ENCODE measurements at places on chromosomes 7 and 10.

GRCh38 chr10:88810196-88810961 lies 7.8 kb downstream of the LIPM start:
- DNase-seq = peak; percentile 21

DNA sequence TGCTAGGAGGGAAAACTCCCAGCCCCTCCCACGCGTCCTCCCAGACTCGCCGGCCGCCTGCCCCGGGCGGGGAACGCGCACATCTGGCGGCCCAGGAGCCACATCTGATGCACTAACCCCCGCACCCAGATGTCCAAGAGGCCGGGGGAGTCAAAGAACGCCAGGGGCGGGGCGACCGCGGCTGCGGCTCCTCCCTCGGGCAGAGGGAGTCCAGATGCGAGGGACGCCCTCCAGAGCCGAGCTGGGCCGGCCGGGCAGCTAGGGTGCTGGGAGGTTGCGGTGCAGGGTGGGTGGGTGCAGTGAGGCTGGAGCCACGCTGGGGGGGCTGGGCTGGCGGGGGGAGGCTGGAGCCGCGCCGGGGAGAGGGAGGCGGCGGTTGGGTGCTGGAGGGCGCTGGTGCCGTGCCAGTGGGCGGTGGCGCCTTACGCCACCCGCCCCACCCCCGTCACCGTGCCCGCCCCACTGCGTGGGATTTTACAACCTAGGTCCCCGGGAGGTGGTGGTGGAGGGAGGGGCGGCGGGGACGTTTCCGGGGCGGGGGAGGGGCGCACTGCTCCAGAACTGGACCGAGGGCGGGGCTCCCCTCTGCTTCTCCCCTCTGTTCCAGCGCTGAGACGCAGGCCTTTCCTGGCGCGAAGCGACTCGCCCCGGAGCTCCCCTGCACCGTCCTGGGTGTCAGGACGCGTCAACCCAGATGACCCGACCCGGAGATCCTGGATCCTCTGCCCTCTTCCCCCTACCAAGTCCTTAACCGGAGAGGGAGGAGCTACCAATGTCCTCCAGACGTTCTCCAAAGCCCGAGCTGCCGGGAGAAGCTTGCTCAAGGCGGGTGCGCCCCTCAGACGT lies 109.1 kb downstream of the REEP3 start:
- peak; percentile 86 for DNase-seq

GRCh38 chr10:28199941-28200340 lies 102.9 kb downstream of the MPP7 start:
- DNase-seq = no peak

- DNase-seq = no peak
Measured at GRCh38 chr10:12221323-12222298, 25.6 kb downstream of the CDC123 start.

DNA sequence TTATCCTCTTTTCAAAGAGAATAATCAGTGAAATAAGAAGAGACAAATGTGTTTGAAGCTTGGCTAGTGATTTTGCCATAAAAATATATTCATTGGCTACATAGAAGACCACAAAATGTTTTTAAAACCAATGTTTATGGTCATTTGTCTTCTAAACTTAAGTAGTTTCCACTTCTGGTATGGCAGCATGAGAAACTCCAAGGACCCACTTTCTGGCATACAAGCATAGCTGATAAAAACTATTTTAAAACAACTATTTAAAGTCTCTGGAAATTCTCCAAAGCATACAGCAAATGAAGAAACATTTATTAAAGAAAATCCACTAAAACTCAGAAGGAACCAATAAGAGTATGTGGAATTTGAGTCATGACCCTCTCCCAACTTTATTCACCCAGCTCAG lies 89.2 kb upstream of the TOMM7 start:
- DNase-seq = no peak

DNA sequence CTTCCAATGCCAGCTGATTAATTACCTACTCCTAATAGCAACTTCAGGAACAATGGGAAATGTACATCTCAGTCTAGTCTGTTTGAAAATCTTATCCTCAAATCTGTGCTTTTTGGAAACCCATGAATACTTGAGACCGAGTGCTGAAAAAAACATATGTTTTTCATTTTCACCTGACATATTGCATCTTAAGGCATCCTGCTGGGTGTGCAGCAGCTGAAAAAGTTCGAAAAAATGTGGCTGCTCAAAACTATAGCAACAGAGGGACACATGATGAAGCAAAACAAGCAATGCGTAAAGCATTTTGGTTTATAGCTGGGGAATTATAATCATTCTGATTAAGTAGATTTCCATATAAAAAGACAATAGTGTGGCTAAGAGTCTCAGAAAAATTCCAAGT lies 218.0 kb downstream of the CREB5 start:
- no peak for DNase-seq

GRCh38 chr10:113131613-113132261 lies 181.7 kb downstream of the TCF7L2 start:
- no peak for DNase-seq

GRCh38 chr10:130573446-130573845 lies 437.3 kb downstream of the GLRX3 start:
- DNase-seq = no peak

DNA sequence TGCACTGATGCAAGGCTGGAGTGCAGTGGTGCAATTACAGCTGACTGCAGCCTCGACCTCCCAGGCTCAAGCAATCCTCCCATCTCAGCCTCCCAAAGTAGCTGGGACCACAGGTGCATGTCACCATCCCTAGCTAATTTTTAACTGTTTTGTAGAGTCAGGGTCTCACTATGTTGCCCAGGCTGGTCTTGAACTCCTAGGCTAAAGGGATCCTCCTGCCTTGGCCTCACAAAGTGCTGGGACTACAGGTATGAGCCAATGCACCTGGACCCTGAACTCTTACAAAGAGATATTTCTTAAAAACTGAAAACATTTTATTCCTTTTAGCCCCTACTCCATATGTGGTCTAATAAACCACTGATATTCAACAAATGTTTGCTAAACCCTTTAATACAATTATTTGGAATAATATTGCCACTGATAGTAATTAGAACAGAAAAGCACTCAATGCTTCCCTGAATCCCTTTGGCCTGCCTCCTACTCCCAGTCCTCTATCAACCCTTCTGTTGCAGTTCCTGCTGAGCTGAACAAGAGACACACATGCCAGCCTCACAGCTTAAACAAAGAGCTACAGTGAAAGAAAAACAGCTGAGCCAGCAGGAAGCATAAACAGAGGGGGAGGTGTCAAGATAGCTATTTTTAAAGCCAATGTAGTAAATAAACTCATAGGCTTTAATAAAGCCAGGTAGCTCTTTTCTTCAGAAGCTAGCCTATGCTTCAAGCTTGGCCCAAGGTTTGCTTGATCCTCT lies 7.0 kb upstream of the GNAI1 start:
- DNase-seq = no peak

DNA sequence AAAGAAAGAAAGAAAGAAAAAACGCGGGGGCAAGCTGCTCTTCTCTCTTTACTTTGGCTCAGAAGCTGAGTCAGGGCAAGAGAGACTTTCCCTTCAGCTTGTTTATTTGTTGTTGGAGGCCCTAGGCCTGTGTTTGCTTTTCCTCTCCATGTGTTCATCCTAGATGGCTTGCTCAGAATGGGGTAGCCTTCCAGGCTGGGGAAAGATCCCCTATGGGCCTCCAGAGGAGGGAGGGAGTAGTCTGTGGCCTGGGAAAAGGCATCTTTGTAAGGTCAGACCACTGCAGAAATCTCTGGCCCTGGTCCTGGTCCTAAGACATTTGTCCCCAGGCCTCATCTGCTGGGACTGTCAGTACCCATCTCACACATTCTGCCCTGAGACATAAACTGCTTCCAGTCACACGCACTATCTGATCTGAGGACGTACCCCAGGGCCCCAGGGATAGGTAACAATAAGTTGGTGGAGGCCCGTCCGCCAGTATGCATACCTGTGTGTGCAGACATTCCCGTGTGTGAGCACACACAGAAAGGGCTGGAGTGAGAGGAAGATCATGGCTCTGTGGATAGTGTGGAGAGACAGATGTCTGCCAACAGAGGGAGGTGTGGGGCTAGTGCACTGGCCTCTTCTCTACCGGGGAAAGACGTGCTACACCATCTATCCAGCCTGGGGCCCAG lies 4.9 kb upstream of the SCD start:
- DNase-seq = peak; percentile 60

DNA sequence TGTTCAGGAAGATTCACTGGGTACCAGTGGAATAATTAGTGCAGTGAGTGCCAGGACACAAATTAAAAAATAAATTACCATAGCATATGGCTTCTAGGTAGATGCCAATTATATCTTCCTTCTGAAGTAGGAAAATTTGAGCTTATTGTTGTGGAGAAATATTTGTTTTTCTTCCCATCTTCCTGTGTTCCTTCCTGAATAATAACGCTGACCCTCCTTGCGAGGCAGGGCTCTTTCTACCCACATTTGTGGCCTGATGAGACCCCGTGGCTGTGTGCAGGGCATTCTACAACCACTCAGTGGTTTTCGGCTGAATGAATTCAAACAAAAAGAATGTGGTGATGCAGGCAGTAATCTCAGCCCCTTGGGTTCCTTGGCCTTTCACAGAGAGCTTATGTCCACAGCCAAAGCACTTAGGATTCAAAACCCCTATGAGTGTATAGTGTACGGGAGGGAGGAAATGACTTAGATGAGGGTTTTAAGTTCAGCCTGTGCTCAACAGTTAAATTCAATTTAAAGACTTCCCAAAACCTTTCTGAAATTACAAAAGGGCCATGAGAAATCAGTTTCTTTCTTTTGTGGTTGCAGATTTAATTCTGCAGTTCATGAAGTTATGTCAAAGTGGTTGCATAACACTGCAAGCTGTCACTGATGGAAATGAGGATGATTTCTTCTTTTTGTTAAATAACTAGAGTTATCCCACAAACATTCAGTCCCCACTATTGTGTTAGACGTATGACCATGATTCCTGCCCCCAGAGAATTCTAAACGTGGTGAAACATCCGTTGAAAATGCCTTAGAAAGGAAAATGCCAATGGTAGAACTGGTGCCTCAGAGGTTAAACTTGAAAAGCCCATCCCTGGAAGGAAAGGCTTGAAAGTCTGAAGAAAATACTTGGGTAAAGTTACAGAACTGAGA lies 255.3 kb downstream of the FZD1 start:
- DNase-seq = no peak

DNA sequence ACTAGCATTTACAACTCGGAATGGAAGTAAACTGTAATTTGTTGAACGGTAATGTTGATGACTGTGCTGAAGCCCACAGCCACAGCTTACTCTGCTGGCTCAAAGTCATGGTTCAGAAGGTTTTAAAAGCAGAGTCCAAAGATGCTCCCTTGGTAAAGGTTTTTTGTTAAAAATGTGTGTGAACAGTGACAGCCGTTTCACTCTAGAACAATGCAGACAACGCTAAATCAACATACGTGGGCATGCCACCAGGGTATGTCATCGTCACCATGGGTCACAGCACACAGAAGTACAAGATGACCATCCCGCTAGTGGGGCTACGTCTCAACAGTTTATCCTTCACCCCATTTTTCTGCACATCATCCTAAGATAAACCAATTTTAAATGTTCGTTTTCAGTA lies 106.5 kb upstream of the LANCL2 start:
- DNase-seq = no peak

DNA sequence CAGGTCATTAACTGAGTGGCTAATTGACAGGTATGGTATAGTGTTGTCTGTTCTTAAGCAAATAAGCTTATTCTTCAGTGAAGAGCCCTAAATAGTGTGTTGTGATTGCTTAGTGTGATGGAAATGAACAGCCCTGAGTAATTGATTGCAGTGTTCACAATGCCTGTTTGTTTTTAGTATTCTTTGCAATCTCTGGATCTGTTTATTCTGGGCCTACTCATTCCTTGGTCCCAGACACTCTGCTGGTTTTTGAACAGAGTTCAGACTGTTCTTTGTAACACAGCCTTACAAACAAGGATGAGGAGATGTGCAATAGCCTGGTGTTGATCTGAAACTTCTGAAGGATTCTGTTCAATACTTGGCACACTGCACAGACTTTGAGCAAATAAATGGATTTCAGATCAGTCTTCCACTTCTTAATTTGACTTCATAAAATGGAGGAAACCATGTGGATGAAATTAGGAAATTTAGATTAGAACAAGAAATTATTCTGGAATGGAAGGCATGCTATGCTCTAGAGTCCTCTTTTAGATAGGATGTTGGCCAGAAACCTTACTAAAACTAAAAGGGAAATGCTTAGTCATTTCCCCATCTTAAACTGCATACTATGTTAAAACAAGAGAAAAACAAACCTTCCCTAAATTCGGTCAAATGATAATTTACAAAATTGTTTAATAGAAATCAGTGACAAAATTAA lies 444.2 kb upstream of the SEMA3D start:
- DNase-seq = no peak

DNA sequence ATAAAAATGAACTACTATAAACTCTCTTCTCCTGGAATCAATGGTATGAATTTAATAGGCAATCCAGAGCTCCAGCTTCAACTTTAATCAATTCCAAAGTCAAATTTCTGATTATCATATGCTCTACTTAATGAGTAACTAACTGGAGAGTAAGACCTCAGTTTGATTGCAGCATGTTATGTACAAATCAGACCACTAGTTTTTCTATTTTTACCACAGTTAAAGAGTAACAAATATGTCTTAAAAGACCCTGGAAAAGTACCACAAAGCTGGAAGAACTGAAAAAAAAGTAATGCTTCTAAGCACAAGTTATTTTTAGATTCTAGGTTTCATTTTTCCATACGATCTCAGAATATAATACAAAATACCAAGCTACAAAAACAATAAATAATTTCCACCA lies 56.0 kb upstream of the TNKS2 start:
- no peak for DNase-seq

- DNase-seq = no peak
Measured at GRCh38 chr10:74246495-74246894, 95.5 kb downstream of the ADK start.

- DNase-seq = peak; percentile 27
Measured at GRCh38 chr10:45373003-45373575, 927 bp upstream of the ALOX5 start.

DNA sequence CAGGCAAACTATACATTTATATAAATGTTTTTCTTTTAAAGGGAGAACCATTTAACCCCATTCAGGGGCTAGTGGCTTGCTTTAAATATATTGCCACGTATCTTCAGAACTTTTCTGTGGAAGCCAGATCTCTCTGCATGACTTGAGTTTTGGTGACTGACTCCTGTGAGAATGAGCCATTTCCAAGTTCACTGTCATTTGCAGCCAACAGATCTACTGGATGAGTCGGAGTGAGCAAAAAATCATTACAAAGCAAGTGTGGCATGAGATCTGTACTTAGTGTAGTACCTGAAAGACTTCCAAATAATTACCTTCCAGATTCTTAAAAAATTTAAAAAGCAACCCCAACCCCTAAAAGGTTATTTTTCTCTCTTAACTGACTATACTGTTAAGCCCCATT lies 45.6 kb downstream of the PDSS1 start:
- no peak for DNase-seq

DNA sequence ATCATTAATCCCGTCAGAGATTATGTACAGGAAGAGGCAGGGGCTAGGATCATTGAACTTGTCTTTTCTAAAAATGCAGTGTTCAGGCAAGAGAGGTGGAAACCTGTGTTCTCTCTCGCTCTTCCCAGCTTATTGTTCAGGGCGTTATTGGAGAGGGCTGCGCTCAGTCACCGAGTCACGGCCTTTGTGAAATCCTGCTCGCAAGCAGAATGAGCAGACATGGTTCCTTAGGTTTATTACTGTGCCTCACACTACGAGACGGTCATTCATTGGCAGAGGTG lies 631 bp upstream of the PRKRIP1 start:
- DNase-seq = no peak
